LoVo (cell line): ENCODE measurements at places on chromosomes 7 and 10.

GRCh38 chr7:9507290-9507689, 1073.9 kb downstream of the NXPH1 start:
- no peak for DNase-seq

- no peak for DNase-seq
Measured at GRCh38 chr7:97871659-97872024, 566 bp downstream of the ASNS start.

DNA sequence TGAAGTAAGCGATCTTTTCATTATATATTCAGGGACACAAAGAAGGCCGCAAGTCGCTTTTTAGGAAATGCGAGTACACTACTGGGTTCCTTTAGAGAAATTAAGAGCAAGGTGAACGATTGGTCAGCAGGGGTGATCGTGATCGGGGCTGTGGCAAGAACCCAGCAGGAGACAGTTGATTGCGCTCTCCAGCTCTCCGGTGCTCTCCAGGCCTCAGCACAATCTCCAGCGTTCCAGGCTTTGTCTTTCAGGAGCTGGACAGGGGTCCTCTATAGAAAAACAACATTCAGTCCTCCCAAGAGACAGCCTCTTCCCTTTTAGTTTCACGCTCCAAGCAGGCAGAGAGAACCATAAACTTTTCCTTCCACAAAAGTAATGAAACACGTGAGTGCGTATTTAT, 170.5 kb upstream of the KLF6 start:
- DNase-seq: no peak

- DNase-seq: no peak
Measured at GRCh38 chr10:68811314-68812009, 15.9 kb upstream of the STOX1 start.

GRCh38 chr10:12480440-12480839, 131.1 kb downstream of the CAMK1D start:
- no peak for DNase-seq

GRCh38 chr10:29702273-29703164, 67.7 kb upstream of the SVIL start:
- DNase-seq: no peak

- no peak for DNase-seq
Measured at GRCh38 chr7:50710441-50711154, 72.1 kb downstream of the GRB10 start.

DNA sequence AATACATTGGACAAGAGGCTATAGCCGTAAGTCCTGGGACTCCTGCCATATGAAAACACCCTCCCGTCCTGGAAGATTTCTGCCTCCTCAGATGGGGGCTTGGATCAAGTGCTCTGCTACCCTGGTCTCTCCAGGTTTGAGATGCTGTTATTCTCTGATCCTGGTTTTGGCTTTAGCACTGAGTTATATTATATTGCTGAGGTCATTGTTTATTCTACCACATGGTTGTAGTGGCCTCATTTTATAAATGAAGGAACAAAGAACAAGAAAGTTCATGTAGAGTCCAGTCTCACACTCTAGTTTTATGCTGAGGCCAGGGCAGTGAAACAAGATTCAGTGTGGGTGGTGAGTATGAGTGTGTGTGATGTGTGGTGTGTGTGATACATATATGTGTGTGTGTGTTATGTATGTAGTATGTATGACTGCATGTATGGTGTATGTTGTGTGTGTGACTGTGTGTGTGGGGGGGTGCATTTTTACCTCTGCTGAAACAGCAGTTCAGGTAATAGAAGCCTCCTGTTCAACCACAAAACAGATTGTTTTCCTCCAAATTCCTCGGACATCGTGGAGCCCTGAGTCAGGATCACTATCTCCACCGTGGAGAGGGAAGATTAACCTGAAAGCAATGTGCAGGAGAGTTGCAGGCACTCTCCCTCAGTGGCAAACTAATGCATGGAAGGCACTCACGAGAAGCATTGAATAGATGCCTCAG, 80.7 kb downstream of the C7orf25 start:
- DNase-seq: no peak

GRCh38 chr7:27918503-27918902, 178.5 kb downstream of the TAX1BP1 start:
- DNase-seq: no peak

- no peak for DNase-seq
Measured at GRCh38 chr10:34626158-34626880, 188.8 kb downstream of the PARD3 start.

DNA sequence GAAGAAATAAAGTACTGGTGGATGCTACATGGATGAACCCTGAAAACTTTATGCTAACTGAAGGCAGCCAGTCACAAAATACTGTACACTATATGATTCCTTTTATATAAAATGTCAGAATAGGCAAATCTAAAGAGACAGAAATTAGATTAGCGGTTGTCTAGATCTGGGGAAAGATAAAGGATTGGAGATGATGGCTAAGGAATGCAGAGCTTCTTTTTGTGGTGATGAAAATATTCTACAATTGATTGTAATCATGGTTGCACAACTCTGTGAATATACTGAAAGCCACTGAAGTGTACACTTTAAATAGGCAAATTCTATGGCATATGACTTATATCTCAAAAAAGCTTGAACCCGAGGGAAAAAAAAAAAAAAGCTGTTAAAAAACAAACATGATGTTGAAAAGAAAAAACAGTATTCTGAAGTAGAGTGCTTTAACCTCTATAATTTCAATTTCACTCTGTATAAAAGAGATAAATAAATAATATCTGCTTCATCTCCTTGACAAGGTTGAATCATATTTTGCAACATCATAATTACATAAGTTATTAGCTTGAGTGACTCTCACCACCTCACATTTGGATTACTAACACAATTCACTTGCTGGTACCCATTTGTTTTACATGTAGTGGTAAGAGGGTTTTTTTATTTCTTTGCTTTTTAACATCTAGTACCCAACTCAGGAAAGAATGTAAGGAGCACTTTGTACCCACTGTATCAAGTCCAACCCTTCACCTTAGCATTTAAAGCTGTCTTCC, 2.8 kb upstream of the GNAI1 start:
- DNase-seq: no peak
